Stimulated activated CD4-positive, alpha-beta T cell treated with anti-CD3 and anti-CD28 coated beads, TNF-alpha, amount 100 ng/mL, for 1 hour (primary cell): ENCODE measurements at places on chromosomes 5 and 9.

- no peak for DNase-seq
These were observed 207.5 kb upstream of the TBCA start for GRCh38 chr5:77983482-77984199.

DNA sequence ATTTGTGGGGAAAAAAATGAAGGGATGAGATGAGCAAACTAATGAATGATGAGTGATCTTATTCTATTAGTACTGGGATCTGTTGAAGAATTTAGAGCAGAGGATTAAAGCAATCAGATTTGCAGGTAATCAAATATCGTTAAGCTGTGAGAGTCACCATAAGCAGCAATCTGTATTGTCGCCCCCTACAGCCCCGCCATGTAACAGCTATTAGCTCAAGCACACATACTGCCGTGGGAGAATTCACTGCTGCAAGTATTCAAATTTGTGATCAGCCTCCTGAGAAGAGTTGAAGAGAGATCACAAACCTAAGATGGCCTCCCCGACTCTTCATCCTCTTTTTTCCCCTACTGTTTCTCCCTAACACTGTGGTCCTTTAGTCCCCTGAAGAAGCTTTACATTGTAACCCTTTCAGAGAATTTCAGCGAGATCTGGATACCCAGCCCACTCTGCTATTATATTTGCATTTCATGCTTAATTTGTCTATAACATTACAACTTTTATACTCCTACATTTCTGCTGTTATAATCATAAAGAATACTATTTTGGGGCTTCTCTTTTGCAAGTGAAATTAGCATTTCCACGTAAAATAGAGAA is 28.5 kb upstream of the PHF24 start:
- no peak for DNase-seq

DNA sequence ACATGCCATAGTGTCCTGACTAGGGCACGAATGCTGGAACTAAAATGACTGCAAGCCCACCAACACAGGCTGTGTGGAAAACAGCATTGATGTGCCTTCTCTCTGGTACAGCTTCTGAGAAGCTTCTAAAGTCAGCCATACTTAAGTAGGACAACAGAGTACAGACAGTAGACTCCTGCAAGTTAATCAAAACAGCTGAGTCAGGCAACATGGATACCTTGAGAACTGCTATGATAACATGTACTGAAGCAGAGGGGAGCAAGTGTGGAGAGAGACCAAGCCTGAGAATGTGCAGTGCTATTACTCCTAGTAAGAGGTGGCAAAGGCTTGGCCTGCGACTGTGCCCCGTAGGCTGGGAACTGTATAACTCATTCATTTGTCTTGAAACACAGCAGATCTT is 2.5 kb downstream of the ISCA1 start:
- DNase-seq: no peak

- DNase-seq: no peak
These were observed 135.7 kb downstream of the DOCK8 start for GRCh38 chr9:350384-350783.

DNA sequence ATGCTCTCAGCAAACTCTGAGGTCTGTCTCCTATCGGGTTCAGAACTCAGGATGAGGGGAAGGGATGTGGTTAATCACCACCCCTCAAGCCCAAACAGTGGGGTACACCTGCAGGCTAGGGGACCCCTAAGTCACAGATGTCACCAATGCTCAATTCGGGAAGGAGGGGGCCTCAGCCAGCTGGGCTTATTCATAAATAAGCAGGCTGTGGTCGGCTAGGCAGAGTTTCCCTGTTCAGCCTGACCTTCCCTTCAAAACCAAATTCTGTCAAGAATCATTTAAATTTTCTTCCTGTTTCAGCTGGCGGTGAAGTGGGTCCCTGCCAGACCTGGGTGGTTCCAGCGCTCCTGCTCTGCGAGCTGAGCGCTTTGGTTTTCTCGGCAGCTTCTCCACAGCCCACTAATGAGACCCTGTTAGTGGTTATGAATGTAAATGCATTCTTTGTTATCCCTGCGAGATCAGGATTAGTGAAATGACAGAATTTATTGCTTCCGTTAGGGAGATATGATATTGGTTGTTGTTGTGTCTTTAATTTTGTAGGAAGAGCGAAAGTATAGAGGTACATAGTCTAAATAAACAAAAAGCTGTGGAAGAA is 68.3 kb downstream of the AK8 start:
- no peak for DNase-seq

DNA sequence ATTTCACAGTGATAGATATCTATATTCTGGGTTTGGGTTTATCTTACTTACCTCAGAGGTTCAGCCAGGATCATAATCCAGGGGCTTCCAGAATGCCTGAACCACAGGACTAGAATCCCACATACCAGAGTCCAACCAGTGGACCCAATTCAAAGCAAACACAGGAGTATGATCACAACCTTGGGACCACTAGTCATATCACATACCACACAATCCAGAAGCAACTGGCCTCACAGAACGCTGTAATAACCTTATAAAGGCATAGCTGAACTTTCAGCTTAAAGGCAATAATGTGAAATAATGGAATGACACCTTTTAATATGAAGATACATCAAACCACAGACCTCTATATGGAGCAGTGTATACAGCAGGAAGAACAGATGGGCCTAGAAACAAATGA is 25.3 kb downstream of the RAPGEF6 start:
- no peak for DNase-seq

GRCh38 chr5:33997331-33997983 is 10.4 kb downstream of the AMACR start:
- DNase-seq: no peak

- DNase-seq: no peak
These were observed 79.2 kb downstream of the RGS3 start for GRCh38 chr9:113542741-113543140.

- DNase-seq: no peak
These were observed 113.4 kb upstream of the MSX2 start for GRCh38 chr5:174610968-174611367.

DNA sequence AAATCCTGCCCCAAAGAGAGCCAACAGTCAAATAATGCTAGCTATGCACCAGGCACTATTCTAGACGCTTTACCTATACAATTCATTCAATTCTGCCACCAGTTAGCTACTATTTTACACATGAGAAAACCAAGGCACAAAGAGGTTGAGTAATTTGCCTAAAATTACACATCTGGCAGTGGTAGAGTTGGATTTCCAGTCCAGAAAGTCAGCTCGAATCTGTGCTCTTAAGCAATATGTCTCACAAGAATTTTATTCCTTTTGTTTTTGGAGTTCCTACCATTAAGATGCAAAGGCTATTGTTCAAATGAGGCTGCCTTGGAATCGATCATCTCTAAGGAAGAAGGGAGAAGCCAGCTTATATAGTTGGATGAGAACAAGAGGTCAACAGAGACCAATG is 256.9 kb upstream of the RASA1 start:
- no peak for DNase-seq

DNA sequence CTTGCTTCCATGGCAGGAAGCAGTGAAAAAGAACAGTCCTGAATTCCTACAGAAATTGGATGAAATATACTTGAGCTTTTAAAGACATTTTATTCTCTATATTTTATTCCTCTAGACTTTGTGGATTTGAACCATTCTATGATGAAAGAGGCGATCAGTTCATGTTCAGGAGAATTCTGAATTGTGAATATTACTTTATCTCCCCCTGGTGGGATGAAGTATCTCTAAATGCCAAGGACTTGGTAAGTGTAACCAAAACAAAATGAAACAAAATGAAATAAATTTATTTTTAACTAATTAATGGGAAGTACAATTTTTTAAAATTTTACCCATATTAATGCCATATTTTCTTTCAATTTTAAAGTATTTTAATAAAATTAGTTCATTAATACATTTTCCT is 34.1 kb downstream of the STARD4 start:
- no peak for DNase-seq

- DNase-seq: no peak
These were observed 15.8 kb downstream of the TLN1 start for GRCh38 chr9:35716230-35716629.

DNA sequence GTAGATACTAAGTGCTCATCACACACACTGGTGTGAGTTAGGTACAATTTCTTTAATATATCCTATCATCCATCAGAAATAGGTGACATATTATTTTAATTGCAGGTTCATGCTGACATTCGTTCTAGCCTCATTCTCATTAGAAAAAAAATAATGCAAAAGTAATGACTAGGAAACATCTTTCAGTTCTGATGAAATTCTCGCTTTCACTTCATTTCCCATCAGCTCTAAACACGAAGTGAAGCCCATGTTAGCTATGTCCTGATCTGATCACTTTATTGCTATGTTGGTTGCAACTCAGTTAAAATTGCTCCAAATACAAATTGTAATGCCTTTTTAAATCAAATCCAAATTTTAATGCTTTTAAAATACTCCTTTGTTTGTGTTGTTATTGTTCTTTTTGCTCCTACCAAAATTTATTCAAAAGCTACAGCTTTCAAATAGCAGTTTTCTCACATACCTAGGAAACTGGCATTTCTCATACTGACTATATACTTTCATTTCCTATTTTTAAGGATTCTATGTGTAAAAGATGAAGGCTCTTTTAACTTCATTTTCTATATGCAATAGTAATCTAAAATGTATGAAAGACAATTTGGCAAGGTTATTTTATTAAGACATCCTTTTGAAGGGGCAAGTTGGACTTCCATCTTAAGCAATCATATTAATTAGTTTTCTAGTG is 1237.8 kb upstream of the ACO1 start:
- DNase-seq: no peak

GRCh38 chr5:96902876-96903275 is 26.6 kb downstream of the ERAP2 start:
- no peak for DNase-seq

- peak; percentile 17 for DNase-seq
These were observed 77.1 kb downstream of the SUSD1 start for GRCh38 chr9:112097712-112098688.

- DNase-seq: no peak
These were observed 32.9 kb upstream of the KCNIP1 start for GRCh38 chr5:170470808-170471404.

- no peak for DNase-seq
These were observed 262.9 kb upstream of the PTPRD start for GRCh38 chr9:10875752-10876151.

DNA sequence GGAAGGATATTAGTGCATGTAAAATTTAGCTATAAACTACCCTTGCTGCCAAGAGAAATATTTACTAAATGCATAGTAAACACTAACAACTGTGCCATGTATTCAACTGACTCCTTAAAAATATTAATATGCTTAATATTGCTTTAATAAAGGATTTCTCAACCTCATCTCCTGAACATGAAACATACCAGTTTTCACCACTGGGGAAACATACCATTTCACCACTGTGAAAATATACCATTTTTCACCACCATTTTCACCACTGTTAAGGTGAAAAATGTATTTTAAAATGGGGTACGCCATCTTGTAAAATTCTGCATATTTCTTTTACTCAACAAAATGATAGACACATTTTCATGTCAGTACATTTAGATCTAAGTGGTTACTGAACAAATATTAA is 4.5 kb downstream of the RAB14 start:
- DNase-seq: no peak

GRCh38 chr5:76764374-76764773 is 48.4 kb downstream of the F2R start:
- no peak for DNase-seq

DNA sequence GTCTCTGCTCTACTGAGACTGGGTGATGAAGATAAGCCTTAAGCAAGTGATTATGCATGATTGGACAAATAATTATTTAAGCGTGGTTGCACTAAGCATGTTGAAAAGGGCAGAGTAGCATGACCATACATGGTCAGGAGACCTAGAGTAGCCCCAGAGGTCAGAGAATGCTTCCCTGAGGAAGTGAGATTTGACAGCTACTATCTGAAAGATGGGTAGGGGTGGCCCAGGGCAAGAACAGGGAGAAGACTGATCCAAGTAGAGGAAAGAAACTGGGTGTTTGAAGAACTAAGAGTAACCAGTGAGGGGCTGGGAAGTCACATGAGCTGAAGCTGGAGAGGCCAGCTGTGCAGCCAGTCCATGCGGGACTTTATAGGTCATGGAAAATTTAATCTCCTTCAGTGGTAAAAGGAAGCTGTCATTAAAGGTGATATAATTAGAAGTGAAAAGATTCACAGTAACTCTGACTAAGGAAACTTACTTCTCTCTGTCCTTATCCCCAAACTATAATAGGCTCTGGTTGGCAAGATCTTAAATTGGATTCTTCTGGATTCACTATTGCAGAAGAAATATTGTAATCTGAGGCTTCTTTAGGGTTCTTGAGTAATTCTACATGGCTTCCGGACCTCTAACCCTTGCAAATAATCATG is 35.2 kb downstream of the YIPF5 start:
- DNase-seq: no peak
